ENCODE measurements at places on chromosomes 13 and 19. TPM values are rescaled to one million over a fixed set of nuclear protein-coding genes. Genes with fewer than 3 reads are reported as not detected.

Gene TEX101
- total RNA-seq, result not detected

DNA sequence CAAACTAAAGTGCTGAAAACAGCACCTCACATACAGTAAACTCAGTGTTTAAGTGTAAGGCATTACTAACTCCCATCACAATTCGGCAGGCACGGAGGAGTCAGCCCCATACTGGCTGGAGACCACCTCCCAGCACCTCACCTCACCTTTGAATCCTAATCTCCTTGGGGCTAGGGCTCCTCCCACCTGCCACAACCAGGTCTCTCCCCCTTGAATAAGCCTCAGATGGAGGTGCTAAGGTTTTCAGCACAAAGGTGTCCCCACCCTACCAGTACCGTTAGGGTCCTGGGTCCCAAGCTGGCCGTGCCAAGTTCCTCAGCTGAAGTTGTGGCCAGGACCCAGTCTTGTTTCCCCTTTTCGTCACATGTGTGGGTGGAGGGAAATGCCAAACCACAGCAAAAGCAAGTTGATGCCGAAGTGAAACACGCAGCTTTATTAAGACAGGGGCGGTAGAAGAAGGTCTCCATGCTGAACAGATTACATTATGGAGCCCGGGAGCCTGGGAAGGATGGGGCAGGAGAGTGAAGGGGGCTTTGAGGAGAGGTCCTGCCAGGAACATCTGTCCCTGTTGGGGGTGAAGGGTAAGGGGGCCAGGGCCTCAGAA, at the start of gene IGFLR1:
IGFLR1 (minus strand) TSS at position 332 of the 604 bp plus-strand sequence. CDS start 1,272 bp downstream, outside the sequence.
- DNase-seq, result peak; percentile 60

GRCh38 chr19:12126707-12127106, 13.4 kb downstream of the ZNF20 start:
- DNase-seq, result no peak

DNA sequence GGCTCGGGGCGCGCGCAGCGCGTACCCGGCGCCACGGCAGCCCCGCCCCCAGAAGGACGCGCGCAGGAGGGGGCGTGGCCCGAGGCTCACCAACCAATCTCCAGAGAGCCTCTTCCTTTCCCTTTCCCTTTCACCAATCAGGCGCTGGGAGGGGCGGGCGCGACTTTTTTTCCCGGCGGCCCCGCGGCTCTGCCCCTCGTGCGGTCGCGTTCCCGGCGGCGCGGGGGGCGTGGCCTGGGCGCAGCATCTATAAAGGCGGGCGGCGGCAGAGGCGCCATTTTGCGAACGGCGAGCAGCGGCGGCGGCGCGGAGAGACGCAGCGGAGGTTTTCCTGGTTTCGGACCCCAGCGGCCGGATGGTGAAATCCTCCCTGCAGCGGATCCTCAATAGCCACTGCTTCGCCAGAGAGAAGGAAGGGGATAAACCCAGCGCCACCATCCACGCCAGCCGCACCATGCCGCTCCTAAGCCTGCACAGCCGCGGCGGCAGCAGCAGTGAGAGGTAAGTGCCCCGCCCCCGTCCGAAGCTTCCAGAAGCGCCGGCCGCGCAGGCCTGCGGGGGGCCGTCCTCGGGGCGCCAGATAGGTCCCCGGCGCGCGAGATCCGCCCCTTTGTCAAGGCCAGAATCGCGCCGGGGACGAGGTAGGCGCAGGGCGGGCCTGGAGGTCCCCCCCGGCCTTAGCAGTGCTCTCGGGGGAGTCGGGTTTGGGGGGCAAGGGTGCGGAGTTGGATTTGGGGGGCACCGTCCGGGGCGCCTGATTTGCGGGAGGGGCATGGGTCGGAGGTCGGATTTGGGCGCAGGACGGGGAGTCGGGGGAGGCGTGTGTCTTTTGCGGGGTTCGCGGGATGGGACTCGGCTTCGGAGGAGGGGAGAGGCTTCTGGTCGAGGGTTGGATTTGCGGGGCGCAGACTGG, 12.5 kb downstream of the PEAK3 start:
- peak; percentile 98 for DNase-seq
